GM04503 (cell line): ENCODE measurements at places on chromosomes 5 and 9.

DNA sequence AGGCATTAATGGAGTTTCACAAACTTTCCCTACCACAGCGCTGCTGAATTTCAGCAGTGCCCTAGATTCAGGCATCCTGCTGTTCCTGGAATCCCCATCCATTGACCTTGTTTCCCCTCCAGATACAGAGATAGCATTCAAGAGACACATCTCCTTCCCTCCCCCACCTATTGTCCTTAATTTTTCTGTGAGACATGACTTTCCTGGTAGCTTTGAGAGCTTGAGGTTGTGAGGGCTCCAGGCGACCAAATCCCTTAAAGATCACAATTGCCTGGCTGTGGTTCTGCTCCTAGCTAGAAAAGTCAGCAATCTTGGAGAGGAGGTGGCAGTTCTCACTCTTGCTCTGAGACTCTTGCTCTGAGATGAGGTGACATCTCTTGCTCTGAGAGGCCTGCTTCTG lies 48.0 kb downstream of the PRR16 start:
- DNase-seq = no peak

- DNase-seq = no peak
Observed at GRCh38 chr5:7317751-7318150, 78.2 kb upstream of the ADCY2 start.

DNA sequence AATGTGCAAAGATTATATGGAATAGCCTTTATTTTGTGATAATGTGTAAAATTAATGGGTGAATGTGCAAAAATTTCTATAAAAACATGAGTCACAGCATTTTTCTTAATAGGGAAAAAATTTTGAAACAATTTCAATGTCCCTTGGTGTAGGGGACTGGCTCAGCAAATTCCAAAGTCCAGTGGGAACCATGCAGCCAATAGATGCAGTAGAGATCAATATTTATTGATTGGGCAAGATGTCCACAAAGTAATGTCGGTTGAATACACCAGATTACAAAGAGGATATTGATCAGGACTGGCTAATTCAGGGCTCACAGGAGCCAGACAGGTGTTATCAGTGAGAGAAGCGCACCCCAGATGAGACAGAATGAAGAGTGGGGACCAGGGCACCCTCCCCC lies 62.5 kb downstream of the AMBP start:
- no peak for DNase-seq

DNA sequence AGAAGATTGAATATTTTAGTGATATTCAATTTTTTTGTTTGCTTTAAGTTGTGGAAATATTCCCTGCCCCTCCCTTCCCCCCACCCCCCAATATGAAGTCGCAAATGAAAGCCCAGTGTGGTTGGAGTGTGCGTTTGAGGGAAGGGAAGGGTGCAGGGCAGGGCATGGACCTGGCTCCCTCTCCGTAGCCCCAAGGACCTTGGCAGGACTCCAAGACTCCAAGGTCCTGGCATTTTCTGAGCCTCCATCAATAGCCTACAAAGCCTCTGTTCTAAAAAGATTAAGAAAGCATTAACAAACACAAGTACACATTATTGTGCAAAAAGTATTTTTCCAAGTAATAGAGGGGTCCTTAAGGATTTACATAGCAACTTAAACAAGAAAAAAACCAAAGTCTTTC lies 38.8 kb upstream of the PTPN3 start:
- DNase-seq = no peak
